ENCODE measurements at places on chromosomes 16 and 17. TPM values are rescaled to one million over a fixed set of nuclear protein-coding genes. Genes with fewer than 3 reads are reported as not detected.

GRCh38 chr17:688100-688989 lies 26.3 kb downstream of the VPS53 start:
- no peak for DNase-seq
- no peaks in the 10 kb centered on the region for H3K27me3 ChIP-seq
- peaks cover 3% of the 10 kb centered on the region for H3K4me1 ChIP-seq
- no peak overlapping the region for H3K27ac ChIP-seq
- peaks cover 22% of the 10 kb centered on the region for H3K36me3 ChIP-seq
- no peak overlapping the region for H3K4me3 ChIP-seq

DNA sequence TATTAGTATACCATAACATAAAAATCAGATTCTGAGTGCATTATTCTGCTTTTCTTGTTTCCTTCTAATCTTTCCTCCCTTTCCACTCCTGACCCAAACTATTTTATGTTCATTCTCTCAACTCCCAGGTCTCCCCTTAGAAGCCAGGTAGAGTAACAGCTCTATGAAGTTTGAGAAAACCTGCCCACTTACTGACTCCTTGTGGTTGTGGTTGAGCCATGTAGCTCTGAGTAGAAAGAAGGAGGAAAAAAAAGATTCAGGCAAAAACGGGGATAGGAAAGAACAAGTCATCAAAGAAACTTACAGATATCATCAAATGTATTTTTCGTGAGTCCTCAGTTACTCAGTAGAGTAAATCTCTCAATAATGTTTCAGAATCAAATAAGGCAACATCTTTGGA lies 216.7 kb downstream of the PMP22 start:
- no peaks in the 10 kb centered on the region for H3K4me1 ChIP-seq
- no peaks in the 10 kb centered on the region for H3K36me3 ChIP-seq
- no peak overlapping the region for H3K4me3 ChIP-seq
- no peak for DNase-seq
- no peak overlapping the region for H3K27ac ChIP-seq

DNA sequence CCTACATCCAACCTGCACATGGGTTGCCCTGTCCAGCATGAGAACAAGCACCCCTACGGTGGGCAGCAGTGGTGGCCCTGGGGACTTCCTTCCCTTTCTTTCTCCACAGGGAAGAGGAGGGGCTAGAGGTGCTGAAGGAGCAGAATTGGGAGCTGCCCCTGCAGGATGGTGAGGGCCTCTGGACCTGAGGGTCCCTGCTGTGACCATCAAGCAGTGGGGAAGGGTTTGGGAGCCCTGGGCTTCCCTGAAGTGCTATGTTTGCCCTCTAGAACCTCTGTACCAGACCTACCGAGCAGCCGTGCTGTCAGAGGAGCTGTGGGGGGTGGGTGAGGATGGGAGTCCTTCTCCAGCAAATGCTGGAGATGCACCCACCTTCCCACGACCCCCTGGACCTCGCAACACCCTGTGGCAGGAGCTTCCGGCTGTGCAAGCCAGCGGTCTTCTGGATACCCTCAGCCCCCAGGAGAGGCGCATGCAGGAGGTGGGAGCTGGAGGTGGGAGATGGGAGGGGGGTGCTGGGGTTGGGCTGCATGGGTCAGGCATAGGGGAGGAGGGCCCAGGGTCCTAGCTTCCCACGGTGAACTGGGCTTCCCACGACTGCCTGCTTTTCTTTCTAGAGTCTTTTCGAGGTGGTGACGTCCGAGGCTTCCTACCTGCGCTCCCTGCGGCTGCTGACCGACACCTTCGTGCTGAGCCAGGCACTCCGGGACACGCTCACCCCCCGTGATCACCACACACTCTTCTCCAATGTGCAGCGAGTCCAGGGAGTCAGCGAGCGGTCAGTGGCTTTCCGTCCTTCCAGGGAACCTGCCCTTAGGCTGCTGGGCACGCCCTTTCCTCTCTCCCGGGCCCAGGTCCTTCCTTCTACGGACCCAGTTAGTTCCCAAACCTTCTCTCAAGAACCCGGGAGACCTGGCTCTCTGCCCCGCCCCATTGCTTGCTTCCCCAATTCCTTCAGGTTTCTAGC lies 5.0 kb downstream of the ARHGEF15 start:
- no peaks in the 10 kb centered on the region for H3K36me3 ChIP-seq
- H3K27me3 ChIP-seq, result peaks cover 18% of the 10 kb centered on the region
- no peak overlapping the region for H3K27ac ChIP-seq
- H3K4me1 ChIP-seq, result no peaks in the 10 kb centered on the region

- no peaks in the 10 kb centered on the region for H3K36me3 ChIP-seq
- H3K27me3 ChIP-seq, result no peaks in the 10 kb centered on the region
- peaks cover 5% of the 10 kb centered on the region for H3K4me1 ChIP-seq
- no peak overlapping the region for H3K4me3 ChIP-seq
These were observed 11.1 kb upstream of the FLYWCH1 start for GRCh38 chr16:2900526-2901075.

- no peaks in the 10 kb centered on the region for H3K36me3 ChIP-seq
- no peak overlapping the region for H3K4me3 ChIP-seq
- H3K4me1 ChIP-seq, result peaks cover 20% of the 10 kb centered on the region
- peaks cover 4% of the 10 kb centered on the region for H3K27me3 ChIP-seq
These were observed 10.7 kb upstream of the SMTNL2 start for GRCh38 chr17:4573669-4574068.

DNA sequence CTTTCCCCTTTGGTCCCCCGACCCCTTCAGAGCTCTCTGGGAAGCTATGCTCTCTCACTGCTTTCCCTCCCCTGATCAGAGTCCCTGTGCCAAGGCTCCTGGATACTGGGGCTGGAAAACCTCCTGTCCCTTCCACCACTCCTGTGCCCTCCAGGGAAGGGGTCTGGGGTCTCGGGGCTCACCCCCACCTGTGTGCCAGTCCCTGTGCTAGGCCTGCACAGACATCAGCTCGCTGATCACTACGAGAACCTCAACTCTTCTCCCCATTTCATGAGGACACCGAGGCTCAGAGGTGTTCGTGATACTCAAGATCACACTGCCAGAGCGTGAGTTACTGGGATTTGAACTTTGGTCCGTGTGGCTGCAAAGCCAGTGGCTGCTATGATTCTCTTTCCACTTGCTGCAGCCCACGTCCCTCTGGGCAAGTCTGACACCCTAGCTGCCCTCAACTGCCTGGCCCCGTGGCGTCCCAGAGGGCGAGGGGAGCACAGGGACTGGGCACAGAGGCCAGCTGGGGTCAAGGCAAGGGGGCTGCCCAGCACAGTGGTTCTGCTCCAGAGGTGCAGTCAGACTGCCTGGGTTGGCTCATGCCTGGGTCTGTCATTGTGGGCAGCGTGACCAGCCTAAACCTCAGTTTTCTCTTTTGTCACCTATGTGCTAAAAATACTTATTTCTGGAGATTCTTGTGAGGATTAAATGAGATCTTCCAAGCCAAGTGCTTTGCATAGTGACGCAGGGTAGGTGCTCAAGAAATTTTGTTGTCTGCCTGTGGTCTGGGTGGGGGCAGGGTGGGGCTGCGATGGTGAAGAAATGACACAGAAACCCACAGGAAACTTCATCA lies 43.8 kb upstream of the TOB1 start:
- no peak overlapping the region for H3K4me3 ChIP-seq
- H3K36me3 ChIP-seq, result no peaks in the 10 kb centered on the region

The GPRC5C gene
- 0.41 TPM for total RNA-seq

DNA sequence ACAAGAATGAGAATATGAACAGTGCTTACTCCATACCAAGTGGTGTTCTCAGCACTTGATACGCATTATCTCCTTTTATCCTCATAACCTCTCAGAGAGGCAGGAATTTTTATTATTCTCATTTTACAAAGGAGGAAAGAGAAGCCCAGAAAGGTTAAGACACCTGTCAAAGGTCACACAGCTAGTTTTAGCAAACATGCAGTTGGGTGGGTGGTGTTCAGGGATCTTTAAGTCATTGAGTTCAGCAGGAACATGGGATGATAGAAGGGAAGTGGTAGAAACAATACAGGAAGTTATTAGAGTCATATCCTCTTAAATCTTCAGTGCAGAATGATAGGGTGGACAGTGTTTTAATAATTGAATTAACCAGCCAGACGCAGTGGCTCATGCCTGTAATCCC lies 95.4 kb downstream of the IRX3 start:
- peaks cover 12% of the 10 kb centered on the region for H3K27me3 ChIP-seq
- no peak overlapping the region for H3K27ac ChIP-seq
- no peak for DNase-seq
- H3K36me3 ChIP-seq, result peaks cover 1% of the 10 kb centered on the region

DNA sequence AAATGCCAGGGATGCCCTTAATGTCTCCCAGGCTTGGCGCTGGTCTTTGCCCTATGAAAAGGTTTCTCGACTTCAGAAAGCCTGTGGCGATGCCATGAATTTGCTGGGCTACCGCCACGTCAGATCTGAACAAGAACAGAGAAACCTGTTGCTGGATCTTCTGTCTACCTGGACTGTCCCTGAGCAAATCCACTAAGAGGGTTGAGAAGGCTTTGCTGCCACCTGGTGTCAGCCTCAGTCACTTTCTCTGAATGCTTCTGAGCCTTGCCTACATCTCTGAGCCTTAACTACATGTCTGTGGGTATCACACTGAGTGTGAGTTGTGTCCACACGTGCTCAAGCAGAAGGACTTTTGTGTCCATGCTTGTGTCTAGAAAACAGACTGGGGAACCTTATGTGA lies 11.4 kb downstream of the CHST4 start:
- no peak overlapping the region for H3K27ac ChIP-seq
- peaks cover 4% of the 10 kb centered on the region for H3K4me1 ChIP-seq
- no peaks in the 10 kb centered on the region for H3K36me3 ChIP-seq
- DNase-seq, result peak; percentile 58
- H3K27me3 ChIP-seq, result peaks cover 6% of the 10 kb centered on the region

DNA sequence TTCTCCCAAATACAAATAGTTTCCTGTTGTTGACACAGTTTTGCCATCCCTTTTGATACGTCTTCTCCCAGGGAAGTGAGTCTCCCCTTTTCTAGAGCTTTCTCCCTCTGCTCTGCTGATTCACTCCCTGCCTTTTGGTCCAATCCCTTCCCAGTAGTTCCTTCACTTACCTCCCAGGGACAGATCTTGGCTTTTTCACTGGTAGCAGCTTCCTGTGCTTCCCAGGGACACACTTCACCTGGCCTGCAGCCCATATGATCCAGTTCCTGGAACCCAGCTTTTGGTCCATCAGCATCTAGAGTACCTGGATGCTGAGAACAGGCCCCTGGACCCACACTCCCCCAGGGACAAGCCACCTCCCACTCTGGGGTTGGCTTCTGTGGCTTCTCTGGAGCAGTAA lies 15.8 kb downstream of the GPR179 start:
- H3K4me1 ChIP-seq, result no peaks in the 10 kb centered on the region
- H3K27me3 ChIP-seq, result peaks cover 2% of the 10 kb centered on the region
- no peak for DNase-seq
- peaks cover 4% of the 10 kb centered on the region for H3K36me3 ChIP-seq

- H3K4me3 ChIP-seq, result peak overlapping the region; percentile 91
- peaks cover 61% of the 10 kb centered on the region for H3K4me1 ChIP-seq
- H3K27ac ChIP-seq, result peak overlapping the region; percentile 98
- peak; percentile 79 for DNase-seq
- no peaks in the 10 kb centered on the region for H3K27me3 ChIP-seq
These were observed 724 bp downstream of the MVP start for GRCh38 chr16:29820730-29821642.

The CHMP1A gene
- 74.6 TPM for total RNA-seq

DNA sequence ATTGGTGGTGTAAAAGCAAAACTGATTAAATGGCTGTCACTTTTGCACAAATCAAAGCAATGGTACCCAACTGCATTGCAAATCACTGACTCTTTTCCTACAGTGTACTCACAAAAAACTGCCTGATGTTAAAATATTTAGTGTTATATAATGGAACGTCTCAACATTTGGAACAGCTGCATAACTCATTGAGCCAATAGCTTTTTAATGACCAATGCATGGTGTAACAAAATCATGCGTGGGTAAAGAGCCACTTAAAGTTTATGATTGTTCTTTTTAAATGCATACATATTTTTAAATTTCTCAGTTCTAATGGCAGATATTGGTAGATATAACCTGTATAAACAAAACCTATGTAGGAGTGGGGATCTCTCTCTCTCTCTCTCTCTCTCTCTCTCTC lies 204.0 kb upstream of the MPHOSPH6 start:
- H3K4me3 ChIP-seq, result no peak overlapping the region
- no peak overlapping the region for H3K27ac ChIP-seq
- H3K4me1 ChIP-seq, result no peaks in the 10 kb centered on the region
- no peaks in the 10 kb centered on the region for H3K27me3 ChIP-seq

The MOSMO gene
- 9.6 TPM for total RNA-seq

GRCh38 chr17:70099884-70100283 lies 24.9 kb downstream of the KCNJ16 start:
- DNase-seq, result no peak
- H3K27ac ChIP-seq, result no peak overlapping the region
- no peak overlapping the region for H3K4me3 ChIP-seq
- H3K27me3 ChIP-seq, result peaks cover 5% of the 10 kb centered on the region
- H3K4me1 ChIP-seq, result no peaks in the 10 kb centered on the region

DNA sequence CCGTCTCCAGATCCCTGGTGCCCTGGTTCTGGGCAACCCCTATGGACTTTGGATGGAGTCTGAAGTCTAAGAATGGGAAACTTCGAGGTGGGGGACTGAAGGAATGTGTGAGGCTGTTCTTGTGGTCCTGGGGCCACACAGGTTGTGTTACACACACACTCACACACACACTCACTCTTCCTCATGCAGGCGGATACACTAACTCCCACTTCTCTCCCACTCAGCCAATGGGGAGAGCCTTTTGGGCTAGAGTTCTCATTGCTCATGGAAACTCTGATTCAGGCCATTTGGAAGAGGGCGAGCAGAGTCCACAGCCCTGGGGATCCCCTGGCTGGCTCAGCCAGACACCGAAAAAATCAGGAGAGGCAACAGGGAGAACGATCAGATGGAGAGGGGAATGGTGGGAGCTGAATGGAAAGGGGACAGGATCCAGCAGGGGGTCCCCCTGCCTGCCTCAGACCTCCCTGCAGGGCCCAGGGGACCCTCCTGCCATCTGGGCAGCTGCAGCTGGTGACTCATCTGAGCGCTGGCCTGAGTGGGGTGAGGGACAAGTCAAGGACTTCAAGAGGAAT lies 9.1 kb downstream of the IGFBP4 start:
- H3K36me3 ChIP-seq, result peaks cover 1% of the 10 kb centered on the region
- peak; percentile 41 for DNase-seq
- H3K27ac ChIP-seq, result peak overlapping the region; percentile 39
- no peaks in the 10 kb centered on the region for H3K27me3 ChIP-seq
- peaks cover 23% of the 10 kb centered on the region for H3K4me1 ChIP-seq

DNA sequence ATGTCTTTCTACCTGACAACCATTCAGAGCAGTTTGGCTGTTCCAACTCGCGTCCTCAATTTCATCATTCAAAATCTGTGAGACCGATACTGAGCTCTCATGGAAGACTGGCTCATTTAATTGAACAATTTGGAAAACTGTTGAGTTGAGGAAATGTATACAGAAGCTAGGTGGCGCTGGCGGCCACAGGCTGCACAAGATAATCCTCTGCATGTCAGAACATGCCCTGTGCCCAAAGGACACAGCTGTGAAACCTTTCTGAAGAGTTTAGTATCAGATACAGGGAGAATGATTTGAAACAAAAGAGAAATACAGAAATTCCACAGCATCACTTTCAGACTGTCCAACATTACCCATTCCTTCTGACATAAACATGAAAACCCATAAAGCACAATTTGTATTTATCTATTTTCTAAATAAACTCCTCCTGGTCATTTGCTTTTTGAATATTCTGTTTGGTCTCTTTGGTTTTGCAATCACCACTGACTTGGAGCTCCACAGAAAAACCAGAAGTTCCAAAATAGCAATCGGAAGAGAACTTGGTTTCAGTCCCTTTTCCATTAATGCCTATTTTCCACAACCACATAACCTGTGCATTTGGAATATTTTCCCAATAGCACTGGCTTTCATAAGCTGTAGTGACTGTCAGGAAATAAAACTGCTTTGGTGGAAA lies 192.8 kb downstream of the MAP2K6 start:
- DNase-seq, result peak; percentile 56
- H3K27ac ChIP-seq, result no peak overlapping the region
- H3K36me3 ChIP-seq, result no peaks in the 10 kb centered on the region
- H3K4me1 ChIP-seq, result peaks cover 10% of the 10 kb centered on the region
